ENCODE measurements at places on chromosomes 16 and 17.
A peak's percentile ranks its signal among the peaks of the same experiment; 100 is the strongest.

DNA sequence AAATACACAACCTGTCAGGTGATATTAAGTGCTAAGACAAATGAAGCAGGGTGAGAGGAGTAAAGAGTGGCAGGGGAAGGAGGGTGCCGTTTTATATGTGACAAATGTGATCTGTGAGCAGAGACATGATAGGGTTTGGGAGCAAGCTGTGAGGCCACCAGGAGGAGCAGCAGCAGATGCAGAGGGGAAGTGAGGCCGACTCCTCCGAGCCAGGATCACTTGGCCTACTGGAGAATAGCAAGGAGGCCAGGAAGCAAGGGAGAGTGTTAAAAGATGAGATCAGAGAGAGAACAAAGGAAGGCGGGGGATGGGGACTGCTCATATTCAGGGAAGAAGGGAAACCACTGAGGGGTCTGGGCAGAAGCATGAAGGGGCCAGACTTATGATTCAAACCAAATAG lies 129.4 kb downstream of the TANGO6 start:
- DNase-seq = peak; percentile 9

DNA sequence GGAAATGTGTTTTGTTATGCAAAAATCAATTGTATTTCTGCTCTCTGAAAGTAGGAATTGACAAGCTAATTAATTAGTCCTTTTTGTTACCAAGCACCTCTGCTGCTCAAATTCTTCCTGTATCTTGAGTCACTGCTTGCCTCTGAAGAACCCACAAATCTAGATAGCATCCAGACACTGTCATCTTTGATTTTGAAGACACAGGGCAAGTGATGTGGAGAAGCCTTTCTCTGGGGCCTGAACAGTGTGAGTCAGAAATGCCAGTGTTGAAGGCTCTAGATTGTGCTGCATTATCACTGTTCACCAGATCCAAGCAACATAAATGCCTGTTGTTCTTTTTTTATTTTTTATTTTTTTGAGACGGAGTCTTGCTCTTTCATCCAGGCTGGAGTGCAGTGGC lies 10.9 kb upstream of the ST6GALNAC1 start:
- DNase-seq = no peak

DNA sequence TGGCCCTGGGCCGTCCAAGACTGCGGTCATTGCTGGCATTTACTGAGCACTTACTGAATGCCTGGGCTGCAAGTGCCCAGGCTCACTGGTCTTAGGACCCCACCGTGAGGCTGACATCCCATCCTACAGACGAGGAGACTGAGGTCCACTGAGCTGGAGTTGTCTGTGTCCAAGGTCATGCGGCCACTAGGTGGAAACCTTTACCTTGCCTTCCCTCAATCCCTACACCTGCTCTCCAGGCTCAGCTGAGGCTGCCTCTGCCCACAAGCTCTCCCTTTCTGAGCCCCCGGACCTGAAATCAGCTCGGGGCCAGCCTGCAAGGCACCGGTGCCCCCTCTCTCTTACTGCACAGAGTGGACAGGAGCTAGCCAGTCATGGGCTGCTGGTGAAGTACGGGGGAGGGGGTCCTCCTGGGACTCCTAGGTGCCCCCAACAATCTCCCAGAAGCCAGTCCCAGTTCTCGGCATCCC lies 1.5 kb downstream of the CASKIN1 start:
- peak; percentile 86 for DNase-seq

- peak; percentile 78 for DNase-seq
Observed at GRCh38 chr16:22098405-22099255, 6.3 kb downstream of the VWA3A start.

DNA sequence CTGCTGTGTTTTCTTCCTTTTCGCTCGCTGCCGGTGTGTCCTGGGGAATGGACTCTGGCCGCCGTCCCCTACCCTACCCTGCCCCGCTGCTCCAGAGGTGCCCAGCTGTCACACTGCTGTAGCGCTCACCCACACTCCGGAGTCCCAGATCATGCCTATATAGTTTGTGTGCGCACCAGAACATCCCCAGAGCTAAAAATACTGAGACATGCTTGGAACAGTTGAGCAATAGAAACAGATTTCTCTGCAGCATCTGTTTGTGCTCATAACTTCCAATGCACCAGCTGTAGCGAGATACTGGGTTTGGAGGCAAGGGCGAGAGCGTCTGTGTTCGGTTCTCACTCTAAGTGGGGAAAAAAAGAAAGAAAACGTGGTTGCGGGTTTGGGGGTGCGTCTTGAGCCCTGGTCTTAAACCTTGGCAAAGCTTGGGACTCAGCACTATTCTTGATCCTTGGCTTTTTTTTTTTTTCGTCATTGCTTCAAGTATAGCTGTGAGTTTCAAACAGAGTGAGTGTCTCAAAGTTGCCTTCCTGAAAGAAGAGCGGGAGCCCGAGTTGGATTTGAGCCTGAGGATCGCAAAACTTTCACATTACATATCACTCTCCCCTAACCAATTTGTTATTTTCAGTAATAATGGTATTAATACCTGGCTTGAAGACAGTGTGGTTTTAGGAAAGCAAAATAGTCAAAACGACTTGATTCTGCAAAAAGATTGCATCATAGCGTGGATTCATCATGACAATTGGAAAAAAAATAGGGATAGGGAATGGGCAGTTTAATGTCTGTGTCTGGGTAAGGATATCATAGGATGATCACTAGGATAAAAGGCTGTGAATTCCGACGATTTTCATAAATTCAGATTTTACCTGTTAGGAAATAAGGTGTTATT lies 621 bp downstream of the KCNJ2 start:
- peak; percentile 66 for DNase-seq

GRCh38 chr17:29115961-29116803 lies 64.0 kb downstream of the MYO18A start:
- peak; percentile 56 for DNase-seq

- DNase-seq = no peak
Observed at GRCh38 chr17:32331243-32332040, 10.5 kb downstream of the C17orf75 start.

DNA sequence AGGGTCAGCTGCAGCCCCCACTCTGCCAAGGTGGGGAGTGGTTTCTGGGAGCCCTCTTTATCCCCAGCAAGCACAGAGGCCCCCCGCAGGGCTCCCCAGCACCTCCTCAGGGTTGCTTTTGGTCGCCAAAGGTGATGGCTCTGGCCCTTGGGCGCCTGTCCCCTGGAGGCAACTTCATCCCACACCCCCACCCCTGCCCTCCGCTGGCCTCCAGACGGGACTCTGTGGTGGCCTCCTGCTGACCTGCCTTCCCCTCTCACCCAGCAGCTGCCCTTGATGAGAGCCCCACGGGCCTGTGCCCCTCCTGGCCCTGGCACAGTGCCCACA lies 7.8 kb upstream of the RHOT2 start:
- DNase-seq = no peak

DNA sequence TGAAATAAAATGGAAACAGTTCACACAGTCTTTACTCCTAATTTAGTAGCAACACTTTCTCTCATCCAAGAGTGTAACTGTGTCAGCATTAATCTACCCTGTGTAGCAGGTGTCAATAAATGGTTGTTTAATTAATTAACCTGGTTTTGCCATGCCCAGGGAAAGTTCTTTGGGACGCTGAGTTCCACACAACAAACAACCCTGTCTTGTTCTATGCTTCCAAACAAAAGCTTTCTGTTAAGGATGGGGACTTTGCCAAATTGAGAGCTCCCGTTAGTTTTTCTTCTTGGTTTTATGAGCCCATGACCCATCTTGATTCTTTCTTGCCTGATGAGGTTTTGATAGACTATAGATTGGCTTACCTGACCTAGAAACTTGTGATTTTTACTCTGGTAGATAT lies 530.1 kb downstream of the KCNJ2 start:
- DNase-seq = no peak

DNA sequence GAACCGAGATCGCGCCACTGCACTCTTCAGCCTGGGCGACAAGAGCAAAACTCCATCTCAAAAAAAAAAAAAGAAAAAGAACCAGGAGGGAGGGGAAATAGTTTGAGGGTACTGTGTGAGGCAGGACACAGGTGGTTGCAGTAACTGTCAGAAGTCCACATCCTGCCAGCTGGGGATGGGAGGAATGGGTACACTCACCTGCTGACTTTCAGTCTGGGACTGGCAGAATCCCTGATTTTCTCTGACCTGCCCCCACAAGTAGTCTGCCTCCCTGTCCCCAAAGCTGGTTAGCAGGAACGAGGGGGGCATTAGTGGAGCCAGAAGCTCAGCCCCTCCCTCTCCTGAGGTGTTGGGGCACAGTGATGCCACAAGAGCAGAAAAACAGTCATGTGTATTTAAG lies 7.1 kb upstream of the ARL5C start:
- no peak for DNase-seq

DNA sequence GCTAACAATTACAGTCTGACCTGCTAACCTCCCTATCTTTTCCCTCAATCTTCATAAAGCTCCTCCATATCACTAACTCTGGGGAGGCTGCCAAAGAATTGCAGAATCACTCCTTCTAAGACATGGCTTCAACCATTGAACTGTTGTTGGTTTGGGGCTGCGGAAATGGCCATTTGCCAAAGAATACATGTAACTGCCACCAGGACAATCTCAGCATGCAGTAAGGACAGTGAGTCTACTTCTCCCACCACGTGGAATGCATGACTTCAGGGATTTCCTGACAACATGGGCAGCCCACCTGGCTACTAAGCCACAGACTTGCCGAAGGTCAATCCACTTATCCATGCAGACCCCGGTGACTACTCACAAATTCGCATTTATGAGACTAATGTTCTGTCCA lies 104.3 kb upstream of the NUDT7 start:
- no peak for DNase-seq

DNA sequence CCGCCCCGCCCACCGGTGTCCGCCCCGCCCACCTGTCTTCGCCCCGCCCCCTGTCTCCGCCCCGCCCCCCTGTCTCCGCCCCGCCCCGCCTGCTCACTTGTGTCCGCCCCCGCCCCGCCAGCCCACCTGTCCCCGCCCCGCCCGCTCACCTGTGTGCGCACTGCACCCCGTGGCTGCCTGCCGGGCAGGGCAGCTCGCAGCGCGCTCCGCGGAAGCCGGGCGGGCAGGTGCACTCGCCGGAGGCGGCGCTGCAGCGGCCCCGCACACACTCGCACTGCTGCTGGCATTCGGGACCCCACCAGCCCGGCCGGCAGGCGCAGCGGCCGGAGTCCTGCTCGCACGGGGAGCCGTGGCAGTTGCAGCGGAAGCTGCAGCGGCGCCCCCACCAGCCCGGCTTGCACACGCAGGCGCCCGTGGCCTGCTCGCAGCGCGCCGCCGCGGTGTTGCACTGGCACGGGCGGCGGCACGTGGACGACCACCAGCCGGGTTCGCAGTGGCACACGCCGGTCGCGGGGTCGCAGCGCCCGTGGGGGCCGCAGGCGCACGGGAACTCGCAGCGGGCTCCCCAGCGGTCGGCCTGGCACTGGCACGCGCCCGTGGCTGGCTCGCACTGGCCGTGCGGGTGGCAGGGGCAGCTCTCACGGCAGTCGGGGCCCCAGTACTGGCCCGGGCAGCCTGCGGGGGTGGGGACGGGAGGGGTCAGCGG lies 2.1 kb downstream of the SCARF1 start:
- peak; percentile 94 for DNase-seq

GRCh38 chr16:10206215-10206614 lies 24.0 kb upstream of the GRIN2A start:
- DNase-seq = no peak

DNA sequence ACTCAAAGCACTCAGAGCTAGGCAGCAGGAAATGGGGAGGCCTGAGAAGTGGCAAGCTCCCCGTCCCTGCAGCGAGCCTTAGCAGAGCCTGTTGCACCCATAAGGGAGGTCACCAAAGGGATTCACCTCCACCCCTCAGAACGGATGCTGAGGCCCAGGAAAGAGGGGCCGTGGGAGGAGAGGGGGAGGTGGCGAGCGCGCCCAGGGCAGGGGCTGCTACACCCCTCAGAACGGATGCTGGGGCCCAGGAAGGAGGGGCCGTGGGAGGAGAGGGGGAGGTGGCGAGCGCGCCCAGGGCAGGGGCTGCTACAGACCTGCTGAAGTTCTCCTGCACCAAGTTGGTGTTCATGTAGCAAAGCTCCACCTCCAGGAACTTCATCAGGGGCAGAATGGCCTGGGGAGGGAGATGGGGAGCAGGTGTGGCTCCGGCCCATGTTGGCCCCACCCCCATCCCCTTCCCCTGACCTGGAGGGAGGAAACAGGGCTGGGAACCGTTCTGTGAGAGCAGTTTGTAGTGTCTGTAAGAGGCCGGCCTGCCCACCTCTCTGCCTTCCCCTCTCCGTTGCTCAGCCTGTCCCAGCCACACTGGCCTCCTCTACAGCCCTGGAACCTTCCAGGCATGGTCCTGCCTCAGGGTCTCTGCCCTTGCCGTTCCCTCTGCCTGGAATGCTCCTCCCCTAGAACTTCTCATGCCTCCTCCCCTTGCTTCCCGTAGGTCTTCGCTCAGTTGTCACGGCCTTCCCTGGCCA lies 11.4 kb downstream of the UNC13D start:
- DNase-seq = peak; percentile 45

GRCh38 chr17:751269-752001 lies 629 bp downstream of the GEMIN4 start:
- peak; percentile 62 for DNase-seq

DNA sequence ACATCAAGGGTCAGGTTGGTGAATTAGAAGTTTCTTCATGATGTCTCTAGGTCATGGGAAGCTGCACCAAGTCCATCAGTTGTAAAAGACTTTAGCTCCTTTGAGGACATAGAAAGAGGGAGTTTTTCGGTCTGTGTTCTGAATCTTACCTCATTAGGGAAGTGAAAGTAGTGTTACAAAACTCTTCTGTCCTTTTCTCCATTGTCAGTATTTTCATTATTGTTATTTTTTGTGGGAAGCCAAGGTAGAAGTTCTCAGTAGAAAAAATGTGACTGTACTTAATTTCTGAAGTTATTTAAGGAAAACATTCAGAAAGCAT lies 24.2 kb downstream of the MAP3K3 start:
- DNase-seq = no peak

- peak; percentile 84 for DNase-seq
Observed at GRCh38 chr17:37067555-37068111, 118.9 kb downstream of the AATF start.

DNA sequence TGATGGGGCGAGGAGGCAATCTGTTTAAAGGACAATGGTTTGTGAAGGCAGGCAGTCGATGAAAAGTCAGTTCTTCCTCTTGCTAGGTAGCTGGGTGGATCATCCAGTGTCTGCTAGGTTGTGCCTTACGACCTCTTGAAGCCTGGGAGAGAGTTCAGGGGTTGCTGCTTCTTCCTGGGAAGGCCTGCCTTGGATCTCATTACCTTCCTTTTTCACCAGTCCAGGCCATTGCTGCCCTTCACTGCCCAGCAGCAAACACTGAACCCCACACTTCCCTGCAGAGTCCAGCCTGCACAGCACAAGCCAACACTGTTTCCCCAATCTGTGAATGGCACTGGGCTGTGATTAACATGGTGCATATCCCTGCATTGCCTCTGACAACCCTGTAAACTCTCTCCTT lies 24.7 kb downstream of the HS3ST2 start:
- no peak for DNase-seq

GRCh38 chr17:29172589-29172988 lies 7.6 kb downstream of the MYO18A start:
- DNase-seq = no peak
